Activated T-cell treated with anti-CD3 and anti-CD28 coated beads for 48 hours (primary cell): ENCODE measurements at places on chromosomes 13 and 19.

- DNase-seq: no peak
Observed at GRCh38 chr13:41543664-41544300, 86.4 kb downstream of the RGCC start.

- no peak for DNase-seq
Observed at GRCh38 chr13:79384022-79384610, 21.9 kb downstream of the RBM26 start.

- DNase-seq: no peak
Observed at GRCh38 chr13:82221621-82222020, 1660.7 kb downstream of the SLITRK1 start.

GRCh38 chr19:2015608-2015950 is at the start of gene BTBD2:
Gene BTBD2 (minus strand): TSS chr19:2015714. CDS start chr19:2015703, 11 bp downstream.
- DNase-seq: peak; percentile 40

- no peak for DNase-seq
Observed at GRCh38 chr13:73268306-73268705, 209.5 kb downstream of the KLF5 start.

DNA sequence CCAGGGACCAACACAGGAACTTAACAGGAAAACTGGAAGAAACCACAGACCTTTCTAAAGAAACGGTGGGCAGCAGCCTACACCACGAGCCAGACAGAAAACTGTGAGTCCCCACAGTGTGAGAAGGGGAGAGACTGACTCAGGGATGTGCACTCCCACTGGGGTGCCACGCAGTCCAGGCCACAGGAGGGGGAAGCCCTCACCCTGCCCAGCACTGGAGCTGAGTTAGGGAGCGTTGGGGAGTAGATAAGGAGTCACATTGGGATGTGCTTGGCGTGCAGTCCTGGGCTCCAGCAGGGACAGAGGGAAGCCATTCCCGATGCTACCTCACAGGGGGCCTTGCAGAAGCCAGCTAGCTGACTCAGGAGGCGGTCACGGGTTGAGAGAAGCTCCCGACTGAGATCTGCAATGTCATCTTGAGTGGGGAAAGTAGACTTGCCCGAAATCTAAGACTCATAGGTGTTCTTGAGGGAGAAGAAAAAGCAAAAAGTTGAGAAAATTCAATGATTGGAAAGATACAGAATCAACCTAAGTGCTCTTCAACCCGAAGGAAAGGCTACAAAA is 17.3 kb downstream of the SIGLEC8 start:
- peak; percentile 72 for DNase-seq

GRCh38 chr19:48858984-48859710 is 9.3 kb downstream of the PLEKHA4 start:
- DNase-seq: peak; percentile 79

DNA sequence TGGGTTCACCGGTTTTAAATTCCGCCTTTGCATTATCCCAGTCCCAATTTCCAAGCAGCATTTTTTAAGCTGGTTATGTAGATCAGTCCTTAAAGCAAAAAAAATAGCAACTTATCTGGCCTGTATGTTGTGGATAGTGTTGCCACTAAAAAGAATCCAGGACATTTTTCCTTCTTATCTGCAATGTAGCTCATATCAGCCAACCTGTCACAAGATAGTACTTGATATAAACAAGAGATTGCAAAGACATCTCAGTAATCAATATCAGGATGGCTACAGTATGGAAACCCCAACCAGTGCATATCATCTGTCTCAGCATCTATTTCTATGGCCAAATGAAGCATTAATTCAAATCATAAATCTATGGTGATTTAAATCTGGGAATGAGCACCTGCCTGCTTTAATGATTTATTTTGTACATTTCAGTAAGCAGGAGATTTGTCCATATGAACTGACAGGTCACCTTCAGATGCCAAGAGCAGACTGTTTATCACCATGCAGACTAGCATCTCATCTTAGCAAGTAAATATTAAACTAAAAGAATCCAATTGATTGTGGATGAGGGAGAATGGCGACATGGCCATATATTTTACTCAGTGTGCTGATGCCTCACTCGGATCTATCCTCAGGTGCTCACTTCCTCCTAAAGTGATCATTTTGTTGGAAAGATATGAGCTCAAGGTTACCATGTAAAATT is 240.4 kb downstream of the DACH1 start:
- no peak for DNase-seq

DNA sequence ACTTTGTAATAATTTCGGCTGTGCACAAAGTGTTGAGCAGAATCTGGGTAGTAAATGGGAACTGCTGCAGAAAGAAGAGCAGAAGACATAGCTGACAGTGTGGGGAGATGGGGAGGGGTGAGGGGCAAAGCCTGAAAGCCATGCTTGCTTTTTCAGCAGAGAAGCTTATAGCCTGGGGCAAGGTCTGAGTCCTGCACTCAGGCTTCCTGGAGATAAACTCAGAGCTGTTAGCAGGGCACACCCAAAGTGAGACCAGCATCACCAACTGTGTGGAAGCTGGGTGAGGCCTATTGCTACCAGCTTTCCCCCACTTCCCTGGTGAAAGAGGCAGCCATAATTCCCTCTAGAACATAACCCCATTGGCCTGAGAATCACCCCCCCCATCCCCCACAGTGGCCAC is 15.6 kb upstream of the LHFPL6 start:
- no peak for DNase-seq

GRCh38 chr19:34217952-34218817 is 36.2 kb upstream of the GARRE1 start:
- peak; percentile 60 for DNase-seq

DNA sequence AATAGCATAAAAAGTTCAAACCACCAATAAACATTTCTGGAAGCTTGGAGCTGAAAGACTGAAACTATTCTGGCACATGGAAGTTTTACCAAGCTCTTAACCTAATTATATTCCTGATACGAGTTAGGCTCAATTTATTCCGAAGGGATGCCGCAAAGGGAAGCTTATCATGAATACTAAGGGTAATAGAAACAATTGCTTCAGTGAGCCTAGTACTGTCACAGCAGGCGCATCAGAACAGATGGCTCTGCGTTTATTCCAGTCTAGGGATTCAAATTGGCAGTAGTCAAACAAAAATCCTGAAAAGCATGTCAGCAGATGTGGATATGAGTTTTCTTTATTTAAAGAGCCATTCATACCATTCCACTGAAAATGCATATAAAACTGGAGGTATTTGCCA is 779.5 kb downstream of the GPC5 start:
- no peak for DNase-seq

DNA sequence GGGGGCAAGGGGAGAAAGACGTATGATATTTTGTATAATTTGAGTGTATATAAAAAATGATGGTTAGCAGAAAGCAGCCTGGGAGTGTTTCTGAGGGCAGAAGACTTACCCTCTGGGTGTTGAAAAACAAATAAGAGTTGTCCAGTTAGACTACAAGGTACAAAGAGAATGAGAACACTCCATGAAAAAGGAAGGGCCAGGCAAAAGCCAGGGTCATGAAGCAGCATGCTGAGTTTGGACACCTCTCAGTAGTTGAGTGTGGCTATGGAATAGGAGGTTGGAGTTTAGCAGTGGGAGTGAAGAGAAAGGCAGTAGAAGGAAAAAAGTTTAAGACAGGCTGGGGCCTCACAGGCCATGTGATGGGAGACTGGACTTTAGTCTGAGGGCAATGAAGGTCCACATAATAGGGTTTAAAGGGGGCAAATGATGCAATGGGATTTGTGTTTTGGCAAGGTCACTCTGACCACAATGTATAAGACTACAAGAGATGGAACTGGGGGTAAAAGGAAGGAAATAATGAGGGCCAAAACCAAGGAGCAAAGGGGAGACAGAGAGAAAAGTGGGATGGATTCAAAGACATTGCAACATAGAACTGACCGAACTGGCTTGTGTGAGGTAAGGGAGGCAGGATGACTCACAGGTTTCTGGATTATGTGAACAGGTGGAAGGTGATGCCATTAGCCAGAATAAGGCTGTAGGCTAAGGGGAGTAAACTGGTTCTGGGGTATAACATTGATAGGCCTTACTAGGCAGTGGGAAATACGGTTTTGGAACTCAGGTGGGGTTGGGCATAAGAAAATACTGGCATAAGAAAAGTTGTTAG is 76.6 kb downstream of the SERP2 start:
- no peak for DNase-seq

DNA sequence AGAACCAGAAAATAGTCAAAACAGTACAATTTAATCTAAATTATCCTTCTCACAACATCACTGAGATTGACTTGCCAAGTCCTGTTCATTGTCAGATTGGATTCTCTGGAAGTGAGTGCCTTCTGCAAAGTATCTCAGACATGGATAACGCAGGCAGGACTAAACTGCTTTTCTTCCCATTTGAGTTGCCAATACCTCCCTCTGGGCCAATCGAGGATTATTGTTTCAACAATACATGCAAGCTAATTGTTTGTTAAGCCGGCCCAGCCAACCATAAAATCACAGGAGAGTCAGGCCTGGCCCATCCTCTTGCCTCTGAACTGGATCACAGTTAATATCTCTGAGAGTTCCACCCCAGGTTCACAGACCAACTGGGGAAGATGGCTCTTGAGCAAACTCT is 240.0 kb downstream of the ENOX1 start:
- DNase-seq: no peak

DNA sequence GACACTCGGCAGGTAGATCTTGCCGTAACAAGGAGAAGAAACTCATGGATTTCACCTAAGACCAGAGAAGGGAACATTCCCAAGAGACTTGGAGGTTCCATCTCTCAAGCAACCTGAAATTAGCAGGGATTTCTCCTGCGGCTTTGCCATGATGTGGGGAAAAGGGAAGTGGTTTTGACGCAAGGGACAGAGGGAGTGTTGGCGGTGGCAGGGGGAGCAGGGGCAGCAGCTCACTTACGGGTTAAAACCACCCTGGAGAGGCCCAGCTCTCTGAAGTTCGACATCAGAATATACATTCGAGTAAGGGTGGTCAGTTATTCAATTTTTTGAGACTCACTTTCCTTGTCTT is 76.1 kb upstream of the POMP start:
- DNase-seq: no peak

DNA sequence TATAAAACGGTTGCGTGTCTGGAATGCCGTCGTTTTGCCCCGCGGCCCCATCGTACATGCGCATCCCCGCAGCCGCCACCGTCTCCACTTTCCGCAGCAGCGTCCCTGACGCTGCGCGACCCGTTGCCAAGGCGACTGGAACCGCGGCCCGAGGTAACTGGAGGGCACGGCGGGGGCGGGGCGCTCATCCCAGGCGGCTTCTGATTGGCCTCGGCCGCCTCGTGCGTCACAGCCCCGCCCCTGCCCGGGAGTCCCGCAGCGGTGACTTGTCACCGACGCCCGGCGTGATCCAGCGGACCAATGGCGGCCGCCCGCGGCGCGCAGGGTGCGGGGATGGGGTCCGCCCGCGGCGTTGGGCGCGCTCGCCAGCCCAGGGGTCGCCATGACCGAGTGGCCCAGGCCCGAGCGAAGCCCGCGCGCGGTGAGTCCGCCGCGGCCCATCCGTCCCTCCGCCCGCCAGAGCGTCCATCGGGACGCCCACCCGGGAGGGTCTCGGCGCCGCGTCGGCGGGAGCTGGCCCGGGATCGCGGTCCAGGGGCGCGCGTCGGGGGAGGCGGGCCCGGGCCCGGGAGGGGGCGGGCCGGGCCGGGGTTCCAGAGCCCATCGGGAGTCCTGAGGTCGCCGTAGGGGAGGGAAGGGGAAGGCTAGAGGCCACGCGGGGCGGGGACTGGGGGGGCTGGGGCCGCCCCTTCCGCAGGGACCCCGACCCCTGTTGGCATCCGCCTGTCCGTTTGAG is at the start of gene ZSCAN1:
Gene ZSCAN1, plus strand, starts transcription at position 285 of the 736 bp plus-strand sequence. CDS start 3,812 bp downstream, outside the sequence.
- DNase-seq: peak; percentile 43

DNA sequence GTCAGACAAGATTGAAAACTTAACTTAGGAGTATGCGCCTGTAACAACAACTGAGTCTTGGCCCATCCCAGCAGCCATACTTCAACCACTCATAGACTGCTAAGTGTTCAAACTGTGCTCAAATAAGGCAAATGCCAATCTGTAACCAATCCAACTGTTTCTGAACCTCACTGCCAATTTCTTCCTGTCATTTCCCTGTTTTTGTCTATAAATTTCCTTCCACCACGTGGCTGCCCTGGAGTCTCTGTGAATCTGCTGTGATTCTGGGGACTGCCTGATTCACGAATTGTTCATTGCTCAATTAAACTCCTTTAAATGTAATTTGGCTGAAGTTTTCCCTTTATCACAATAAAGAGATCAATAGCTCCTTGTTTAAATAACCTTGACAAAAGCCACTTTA is 50.8 kb upstream of the FREM2 start:
- DNase-seq: no peak

GRCh38 chr13:95643936-95644598 is 439 bp downstream of the DZIP1 start:
- DNase-seq: no peak

DNA sequence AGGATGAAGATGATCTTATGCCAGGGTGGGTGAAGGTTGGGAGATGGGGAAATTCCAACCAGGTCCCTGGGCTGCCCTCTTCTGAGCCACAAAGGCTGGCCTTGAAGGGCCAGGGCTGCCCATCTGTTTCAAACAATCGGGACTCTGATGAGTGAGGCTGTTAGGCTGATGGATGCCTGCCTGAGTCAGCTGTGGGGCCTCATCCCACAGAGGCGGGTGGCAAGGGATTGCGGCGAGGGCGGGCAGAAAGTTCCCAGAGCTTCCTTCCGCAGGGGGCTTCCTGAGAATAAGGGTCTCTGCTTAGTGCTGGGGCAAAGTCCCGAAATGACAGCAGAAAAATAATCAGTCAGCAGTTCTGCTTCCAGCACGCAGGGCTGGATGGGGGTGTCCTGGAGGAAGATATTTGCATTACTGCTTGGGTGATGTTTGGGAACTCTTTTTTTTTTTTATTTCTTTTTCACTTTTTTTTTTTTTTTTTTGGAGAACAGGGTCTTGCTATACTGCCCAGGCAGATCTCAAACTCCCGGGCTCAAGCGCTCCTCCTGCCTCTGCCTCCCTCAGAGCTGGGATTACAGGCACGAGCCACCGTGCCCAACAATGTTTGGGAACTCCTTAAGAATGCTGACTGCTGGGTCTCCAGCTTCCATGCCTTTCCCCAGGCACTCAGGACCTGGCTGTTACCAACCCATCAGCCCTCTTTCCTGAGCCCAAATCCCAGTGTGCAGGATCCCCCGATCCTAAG is 14.1 kb downstream of the SH3GL1 start:
- no peak for DNase-seq

- DNase-seq: no peak
Observed at GRCh38 chr19:41064974-41065569, 23.2 kb upstream of the CYP2A13 start.

DNA sequence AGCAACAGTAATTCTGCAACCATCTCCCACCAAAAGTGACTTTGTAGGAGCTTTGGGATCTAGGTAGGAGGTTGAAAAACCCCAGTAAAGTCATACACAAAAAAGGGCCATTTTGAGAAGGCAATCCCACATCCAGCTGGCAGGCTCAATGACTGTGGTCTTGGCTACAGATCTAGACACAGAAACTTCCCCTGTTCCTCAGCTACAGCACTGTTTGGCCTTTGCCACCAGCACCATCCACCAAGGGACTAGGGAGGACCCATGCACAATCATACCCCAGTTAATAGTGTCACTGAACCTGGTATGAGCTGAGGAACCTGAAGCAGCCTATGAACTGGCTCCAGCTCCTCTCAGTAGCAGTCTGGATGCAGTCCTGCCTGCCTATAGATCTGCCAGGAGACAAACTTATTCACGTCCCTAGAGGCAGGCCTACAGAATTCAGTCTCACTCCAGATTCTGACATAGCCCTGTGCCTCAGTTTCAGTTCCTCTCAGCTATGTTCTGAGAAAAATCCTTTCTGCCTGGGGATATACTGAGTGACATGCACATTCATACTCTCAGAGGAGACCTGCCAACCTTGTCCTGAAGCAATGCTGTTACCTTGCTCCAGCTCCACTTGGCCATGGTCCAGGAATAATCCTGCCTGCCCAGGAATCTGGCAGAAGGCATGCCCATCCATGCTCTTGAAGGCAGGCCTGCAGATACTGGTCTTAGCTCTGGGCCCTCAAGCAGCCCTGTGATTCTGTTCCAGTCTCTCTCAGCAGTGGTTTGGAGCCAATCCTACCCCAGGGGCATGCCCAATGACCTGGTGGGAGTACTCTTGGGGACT is 2048.3 kb upstream of the PCDH20 start:
- DNase-seq: no peak
